ENCODE measurements at places on chromosomes 1 and 21.

DNA sequence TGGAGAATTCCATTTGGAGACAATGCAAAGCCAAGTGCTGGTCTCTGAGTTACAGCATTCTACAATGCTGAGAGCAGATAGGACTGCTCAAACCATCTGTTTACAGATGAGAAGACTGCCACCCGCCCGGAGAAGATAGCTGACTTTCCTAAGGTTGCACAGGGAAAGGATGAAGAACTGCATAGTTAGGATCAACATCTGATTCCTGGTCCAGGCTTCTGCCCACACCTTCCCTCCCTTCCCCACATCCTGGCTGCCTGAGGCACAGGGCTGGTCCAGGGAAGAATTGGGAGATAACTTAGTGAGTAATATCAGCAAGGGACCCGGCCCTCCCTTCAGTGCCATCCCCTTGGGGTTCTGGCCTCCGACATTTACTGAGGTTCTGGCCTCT, 2.0 kb downstream of the SERINC2 start:
- no peak for DNase-seq

DNA sequence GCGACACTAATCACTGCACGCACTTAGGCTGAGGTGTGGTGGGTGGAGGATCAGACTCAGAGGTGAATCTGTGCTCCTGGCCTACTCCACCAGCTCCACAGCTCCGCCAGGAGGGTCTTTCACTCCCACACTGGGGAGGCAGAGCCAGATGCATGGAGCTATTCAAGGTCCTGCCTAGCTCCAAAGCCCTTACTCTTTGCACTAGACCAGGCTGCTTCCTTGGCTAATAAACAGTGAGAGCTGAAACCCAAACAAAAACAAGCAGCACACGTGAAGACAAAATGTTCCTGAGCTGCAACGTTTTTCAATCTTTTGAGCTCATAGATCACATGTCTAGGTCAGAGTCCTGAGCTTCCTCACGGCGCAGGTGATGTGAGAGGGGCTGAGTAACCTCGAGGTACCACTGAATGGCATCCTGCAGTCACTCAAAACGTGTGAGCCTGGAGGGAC, 19.2 kb downstream of the CAPZB start:
- no peak for DNase-seq

GRCh38 chr1:153509729-153510354, 25.9 kb downstream of the S100A6 start:
- DNase-seq = peak; percentile 77

- no peak for DNase-seq
Observed at GRCh38 chr1:203512848-203513584, 19.1 kb downstream of the OPTC start.

DNA sequence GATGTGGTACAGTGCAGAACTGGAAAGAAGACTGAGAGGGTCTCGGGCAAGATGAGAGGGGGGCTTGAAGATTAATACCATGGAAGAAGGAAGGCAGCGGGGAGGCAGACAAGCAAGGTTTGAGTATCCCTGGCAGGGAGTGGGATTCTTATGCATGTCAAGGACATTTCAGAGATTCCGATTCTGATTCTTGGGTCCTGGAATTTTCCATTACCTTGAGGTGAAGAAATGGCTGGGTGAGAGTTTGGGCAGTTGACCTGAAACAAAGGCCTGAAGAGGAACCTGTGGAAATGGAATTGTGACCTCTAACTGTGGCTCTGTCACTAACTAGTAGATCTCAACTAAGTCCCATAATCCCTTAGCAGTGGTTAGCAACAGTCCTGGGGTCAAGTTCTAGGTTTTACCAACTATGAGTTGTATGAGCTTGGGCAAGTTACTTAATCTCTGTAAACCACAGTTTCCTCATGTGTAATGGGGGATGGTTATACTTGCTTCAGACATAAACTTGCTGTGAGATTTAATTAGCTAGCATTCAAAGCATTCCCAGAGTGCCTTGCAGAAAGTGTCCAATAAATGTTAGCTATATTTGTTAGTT, 8.6 kb upstream of the ACTN2 start:
- no peak for DNase-seq

DNA sequence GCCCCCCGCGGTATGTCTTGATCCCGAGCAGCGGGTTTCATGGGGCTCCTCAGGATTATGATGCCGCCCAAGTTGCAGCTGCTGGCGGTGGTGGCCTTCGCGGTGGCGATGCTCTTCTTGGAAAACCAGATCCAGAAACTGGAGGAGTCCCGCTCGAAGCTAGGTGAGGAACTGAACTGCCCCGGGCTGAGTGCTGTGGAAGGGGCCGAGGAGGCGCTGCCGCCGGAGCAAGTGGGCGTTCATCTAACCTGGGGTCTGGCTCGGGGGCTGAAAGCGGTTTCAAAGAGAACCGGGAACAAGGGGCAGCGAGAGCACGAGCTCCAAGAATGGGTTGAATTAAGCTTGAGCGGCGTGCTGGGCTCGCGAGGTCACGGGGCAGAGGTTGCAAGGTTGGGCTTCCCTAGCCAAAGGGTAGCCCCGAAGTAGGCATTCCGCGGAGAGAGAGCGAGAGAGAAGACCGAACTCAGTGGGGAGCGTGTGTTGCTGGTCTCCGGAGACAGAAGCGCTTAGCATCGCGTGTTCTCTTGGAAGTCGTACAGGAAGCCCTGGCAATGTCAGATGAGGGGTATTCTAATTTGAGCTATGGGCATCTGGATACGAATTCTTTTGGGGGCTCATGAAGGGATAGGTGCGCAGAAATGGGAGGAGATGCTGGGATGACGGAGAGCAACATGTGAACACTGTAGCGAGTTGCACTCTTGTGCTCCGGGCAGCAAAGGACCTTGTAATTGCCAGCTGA, 732 bp downstream of the HS2ST1 start:
- peak; percentile 81 for DNase-seq

- DNase-seq = no peak
Observed at GRCh38 chr1:10074059-10074851, 41.5 kb downstream of the UBE4B start.

GRCh38 chr1:237093691-237094090, 51.7 kb downstream of the RYR2 start:
- DNase-seq = no peak

DNA sequence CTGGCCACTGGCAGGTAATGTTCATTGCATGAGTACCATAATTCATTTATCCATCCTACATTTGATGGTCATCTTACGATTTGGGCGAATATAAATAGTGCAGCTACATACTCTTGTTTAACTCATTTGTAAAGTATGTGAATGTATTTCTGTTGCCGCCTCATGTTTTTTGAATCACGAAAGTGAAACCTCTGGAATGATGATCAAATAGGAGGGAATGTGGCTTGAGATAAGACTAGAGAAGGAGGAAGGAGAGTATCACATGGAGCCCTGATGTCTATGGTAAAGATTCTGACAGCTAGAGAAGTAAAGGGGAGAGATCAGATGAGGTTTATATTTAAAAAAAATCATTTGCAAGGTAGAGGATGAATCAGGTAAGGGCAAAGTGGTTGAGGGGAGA, 8.0 kb downstream of the MRPS14 start:
- no peak for DNase-seq

DNA sequence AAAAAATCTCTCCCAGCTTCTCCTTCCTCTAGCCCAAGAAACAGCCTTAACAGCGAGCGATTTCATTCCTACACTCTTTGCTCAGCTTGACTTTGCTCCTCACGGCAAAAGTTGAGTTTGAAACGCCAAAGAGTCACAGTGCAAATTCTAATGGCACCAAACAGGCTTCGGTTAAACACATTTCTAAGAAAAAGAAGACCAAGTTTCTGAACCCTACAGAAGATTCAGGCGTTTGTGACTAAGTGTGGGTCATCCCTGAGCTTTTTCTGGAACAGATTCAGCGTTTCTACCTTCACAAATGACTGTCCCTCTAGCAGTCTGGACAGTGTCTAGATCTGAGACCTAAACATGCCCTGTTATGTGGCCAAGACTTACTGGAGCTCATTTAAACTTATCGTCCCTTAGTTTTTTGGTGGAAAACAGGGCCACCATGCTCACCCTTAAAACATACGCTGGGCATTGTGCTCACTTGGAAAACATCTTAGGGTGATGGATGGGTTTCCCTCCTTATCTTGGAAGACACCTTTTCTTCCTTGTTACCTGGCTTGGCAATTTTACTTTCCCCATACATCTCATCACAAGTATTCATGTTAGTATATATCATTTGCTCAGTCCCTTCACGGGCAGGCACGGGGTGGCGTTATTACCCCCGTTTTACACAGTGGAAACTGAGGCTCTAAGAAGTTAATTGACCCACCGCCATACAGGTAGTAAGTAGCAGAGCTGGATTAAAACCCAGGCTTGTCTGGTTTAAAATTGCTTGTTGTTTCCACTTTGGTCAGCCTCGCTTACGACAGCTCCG, 1.0 kb downstream of the C1orf198 start:
- no peak for DNase-seq

DNA sequence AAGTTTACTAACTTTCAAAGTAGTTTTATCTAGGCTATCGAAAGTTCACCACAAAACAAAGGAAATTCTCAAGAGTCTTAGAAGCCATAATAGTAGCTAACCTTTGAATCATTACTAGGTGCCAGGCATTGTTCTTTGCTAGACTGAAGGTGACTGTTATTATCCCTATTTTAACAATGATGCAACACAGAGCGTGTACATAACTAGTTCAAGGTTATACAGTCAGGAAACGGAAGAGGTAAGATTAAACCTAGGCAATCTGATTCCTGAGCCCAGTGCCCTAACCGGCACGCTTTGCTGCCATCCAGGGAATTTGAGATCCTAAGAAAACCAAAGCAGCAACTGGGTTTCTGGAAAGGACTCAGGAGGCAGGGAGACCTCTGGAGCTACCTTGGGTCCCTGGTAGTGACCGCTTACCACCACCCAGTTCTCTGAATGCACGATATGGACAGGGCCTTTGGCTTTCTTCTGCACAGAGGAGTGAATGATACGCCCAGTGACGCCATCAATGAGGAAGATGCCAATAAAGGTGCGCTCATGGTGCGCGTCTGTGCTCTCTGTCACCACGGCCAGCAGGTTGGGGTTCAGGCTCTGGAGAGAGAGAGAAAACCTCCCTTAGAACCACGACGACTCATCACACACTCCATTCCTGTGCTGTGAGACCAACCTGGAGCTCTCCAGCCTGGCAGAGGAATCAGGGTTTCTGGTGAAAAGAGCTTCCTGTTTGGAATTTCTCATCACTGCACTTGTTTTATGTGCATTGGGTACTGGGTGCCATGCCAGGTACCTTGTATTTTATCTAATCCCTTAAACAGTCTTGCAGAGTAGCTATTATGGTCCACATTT, 13.1 kb upstream of the UBR4 start:
- DNase-seq = no peak

DNA sequence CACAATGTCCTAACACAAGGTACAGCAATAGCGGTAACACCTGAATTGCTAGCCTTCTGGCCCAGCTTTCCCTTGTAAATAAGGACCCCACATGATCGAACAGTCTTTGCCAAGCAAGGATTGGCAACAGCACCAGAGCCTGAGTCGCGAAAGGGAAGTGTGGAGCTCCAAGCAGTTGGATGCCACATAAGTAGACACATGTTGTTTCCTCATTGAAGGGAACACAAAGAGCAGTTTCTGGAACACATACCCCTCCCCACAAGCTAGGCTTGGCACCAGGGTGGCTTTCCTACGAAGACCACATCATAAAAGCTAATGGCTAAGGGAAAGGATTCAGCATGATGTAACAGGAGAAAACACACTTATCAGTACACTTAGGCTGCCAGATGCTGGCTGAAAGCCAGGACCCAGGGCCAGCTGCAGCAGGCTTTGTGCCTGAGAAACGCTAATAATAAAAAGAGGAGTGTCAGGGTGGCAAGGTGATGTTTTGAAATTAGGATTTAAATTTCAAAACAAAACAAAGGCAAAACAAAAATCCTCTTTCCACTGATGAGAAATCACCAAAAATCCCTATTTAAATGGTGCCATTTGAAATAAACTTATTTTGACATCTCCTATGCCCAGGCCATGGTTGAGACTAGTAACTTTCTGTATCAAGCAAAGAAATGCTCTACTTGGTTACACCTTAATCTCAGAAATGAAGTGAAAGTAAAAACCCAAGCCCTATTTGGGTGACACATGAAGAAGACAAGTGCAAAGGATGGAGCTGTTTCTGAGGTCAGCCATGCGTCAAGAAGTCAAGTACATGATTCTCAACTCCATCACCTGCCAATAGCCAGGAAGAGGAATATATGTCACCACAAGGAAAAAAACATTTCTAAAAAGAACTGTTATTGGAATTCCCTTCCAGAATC, 11.9 kb upstream of the CPLANE2 start:
- peak; percentile 67 for DNase-seq

DNA sequence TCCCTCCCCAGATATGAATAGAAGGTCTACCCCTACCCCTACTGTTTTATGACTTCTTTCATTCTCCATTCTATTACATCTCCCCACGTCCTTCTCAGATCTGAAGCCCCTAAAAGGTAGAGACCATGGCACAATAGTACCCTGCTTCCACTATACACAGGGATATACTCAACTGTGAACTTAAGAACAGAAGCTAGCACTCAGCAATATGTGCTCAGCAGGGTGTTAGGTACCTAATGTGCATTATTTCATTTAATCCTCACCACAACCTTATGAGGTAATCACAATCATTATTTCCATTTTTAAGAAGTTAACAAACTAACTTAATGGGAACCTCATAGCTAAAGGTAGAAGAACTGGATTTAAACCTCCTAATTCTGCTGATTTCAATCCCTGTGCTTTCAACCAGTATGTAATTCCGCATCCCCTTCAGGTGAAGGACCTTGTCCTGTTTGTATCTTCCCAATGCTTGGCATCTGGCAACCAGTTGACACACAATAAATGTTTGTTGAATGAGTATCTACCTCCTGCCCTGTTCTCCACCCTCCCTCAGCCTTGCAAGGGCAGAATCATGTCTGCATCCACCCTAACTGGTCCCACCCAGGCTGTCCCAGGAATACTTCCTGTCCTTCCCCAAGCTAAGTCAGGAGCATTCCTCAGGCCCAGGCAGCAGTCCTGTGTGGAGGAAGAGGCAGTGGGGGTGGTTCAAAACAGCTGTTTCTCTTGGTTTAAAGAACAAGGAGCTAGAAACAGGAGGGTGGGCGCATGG, 6.5 kb downstream of the DENND2D start:
- no peak for DNase-seq

DNA sequence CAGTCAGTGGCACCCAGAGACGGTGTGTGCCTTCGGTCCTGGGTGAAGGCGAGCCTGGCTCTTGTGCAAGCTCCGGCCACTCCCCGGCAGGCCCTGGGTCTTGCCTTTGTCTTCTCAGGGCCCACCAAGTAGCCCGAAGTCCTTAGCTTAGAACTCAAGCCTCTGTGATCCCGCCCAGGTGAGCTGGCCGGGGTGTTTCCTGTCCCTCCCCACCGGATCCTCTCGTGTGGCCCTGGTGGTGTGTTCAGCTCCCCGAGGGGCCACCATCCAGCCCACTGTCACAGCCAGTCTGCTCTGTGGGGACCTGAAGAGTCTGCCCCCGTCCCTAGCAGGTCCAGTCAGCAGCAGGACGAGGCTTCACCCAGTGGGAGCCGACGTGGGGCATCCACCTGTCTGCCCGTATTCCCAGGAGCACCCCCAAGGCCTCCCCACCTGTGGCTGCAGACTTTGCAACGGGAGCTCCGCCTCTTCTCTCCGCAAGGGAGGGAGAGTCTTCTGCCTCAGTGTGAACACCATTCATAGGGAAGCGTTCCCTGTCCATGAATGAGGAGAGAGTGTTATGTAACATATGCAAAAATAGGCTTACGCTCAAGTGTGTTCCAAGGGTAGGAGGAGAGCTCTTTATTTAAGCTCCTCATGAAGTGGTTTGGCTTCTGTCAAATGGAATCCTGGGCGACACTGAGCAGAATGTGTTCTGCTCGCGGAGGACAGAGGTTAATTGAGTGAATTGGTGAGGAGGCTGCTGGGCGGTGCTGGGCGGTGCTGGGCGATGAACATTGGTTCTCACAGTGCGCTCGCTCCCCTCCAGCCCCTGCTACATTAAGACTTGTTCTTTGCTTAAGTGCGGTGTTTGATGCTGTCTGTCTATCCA, 108.9 kb downstream of the CRYAA start:
- no peak for DNase-seq

Measured in NCI-H82 (cell line).